Aorta (tissue), 5 donors: ENCODE measurements at places on chromosomes 4 and X. TPM values are rescaled to one million over a fixed set of nuclear protein-coding genes. Genes with fewer than 3 reads are reported as not detected.

DNA sequence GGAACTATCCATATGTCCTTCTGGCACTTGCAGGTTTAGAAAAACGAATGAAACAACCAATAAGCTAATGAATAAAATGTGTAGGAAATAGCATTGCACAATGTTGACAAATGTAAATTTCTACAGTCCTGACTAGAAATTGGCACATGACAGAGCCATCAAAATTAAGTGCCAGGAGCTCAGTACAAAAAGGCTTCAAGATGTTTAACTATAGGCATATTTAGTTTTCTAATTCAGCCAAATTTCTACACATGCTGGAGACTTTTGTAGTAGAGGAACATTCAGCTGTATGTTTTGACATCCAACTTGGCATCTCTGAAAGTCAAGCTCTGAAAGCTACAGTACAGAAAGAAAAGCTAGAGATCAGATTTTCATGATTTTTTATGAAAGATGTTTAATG, 1999.4 kb upstream of the AGA start:
- no peaks in the 10 kb centered on the region for H3K36me3 ChIP-seq
- no peak overlapping the region for H3K27ac ChIP-seq
- DNase-seq: no peak

SLC9A7 gene
- total RNA-seq: 3.0 TPM

IL13RA1 gene
- total RNA-seq: 90.1 TPM

PPP1R3F gene
- total RNA-seq: 9.2 TPM

PARM1 gene
- total RNA-seq: 48.5 TPM

RAB39B gene
- 0.52 TPM for total RNA-seq

NAP1L3 gene
- total RNA-seq: 12.9 TPM
